Activated CD8-positive, alpha-beta memory T cell treated with anti-CD3 and anti-CD28 coated beads for 48 hours (primary cell): ENCODE measurements at places on chromosomes 3 and 15.

GRCh38 chr3:65107174-65107573 is 419.4 kb upstream of the ADAMTS9 start:
- DNase-seq = no peak

DNA sequence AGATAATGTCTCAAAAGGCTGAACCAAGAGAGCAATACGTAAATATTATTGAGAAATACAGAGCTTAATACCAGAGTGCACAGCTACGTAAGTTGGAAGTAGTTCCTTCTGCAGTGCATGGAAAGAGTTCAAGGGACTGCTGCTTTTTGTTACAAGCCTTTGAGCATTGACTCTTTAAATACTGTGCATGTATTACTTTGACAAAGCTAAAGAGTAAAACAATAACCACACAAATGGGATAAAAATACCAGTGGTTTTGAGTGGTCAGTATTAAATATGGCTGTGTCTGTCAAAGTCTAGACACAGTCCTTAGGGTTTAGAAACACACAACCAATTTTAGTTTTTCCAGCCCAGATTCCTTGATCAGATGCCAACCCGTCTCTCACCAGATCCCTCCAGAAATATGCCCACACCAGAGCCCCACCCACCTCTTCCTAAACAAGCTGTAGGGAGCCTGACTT is 62.1 kb downstream of the SSR3 start:
- no peak for DNase-seq

DNA sequence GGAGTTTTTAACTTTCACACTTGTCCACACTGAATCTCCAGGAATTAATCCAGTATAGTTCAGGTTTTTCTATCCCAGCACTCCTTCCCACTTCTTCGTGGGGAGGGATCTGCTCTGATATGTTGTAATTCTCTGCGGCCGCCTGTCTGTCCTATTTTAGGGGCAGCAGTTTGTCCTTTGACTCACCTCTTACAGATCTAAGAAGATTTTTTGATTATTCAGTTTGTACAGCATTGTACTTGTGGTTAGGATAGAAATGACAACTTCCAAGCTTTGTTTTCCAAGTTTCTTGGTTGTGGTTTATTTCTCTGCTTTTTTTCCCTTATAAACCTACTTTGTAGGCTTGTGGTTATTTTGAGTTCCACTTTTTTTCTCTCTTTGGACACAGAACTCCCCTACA is 601.7 kb downstream of the SI start:
- no peak for DNase-seq

DNA sequence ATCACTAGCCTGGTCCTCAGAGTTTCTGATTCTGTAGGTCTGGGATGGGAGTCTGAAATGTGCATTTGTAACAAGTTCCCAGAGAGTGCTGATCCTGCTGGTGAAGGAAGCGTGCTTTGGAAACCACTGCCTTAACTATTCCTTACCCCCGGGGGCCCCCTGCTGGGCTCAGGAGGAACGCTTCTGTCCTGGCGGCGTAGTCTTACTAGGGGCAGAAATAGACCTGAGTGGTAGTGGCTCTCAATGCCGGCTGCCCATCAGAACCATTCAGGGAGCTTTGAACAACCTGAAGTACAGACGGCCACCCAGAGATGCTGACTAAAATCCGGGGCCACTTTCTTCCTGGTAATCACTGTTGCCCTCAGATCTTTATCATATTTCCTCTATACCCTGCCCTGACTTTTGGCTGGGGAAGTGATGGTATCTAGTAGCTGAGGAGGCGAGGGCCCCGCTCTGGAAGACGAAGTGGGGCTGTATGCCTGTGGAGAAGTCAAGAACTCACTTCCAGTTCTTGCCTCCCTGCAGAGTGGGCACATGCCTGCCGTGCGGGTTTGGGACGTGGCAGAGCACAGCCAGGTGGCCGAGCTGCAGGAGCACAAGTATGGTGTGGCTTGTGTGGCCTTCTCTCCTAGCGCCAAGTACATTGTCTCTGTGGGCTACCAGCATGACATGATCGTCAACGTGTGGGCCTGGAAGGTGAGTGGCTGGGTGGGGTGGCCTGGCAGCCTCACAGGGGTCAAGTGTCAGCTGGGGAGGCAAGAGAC is 16.3 kb upstream of the JMJD7 start:
- peak; percentile 48 for DNase-seq

DNA sequence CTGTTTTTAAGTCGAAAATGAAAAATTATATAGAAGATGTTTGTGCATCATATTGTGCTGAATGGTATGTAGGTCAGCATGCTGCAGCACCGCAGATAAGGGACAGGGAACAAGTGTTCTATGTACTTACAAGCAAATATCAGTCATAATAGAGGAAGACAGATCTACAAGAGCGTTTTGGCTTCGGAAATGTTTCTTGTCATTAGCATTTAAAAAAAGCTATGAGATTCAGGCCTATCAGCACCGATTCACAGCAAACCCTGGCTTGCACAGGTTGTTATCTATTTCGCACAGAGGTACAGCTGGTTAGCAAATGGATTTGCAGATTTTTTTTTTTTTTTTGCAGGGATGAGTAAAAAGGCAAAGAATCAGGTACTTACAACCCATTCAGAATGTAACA is 204.2 kb upstream of the TBC1D5 start:
- DNase-seq = no peak

DNA sequence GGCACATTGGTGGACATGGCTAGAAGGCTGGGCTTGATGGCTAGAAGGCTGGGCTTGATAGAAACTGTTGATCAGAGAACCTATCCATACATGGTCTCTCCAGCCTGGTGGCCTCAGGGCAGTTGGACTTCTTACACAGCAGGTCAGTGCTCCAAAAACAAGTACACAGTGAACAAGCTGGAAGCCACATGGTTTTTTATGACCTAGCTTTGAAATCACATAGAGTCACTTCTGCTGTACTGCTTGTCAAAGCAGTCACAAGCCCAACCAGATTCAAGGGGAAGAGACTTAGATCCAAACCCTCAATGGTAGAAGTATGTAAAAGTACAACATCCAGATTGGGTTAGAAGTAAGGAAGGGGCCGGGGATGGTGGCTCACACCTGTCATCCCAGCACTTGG is 89.4 kb upstream of the HES1 start:
- DNase-seq = no peak

- no peak for DNase-seq
These were observed at the start of gene CACNA2D3 for GRCh38 chr3:54122324-54123002. Gene CACNA2D3 (plus strand): TSS chr3:54122552.

DNA sequence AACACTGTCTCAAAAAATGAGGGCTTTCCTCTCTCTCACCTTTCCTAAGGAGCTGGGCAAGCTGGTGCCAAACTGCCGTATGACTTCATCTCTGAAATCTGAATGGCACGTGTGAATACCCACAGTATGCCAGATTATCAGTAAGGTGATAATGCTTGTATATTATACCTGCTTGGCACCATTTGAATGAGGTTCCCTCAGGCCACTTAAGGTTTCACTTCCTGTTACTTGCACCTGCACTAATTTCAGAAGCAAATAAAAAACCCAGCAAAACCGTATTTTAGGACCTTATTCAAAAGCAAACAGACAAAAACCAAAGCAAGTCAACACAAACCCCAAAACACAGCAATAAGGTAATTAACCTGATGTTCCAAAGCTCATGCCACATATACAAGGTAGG is 19.7 kb downstream of the FOXP1 start:
- no peak for DNase-seq

DNA sequence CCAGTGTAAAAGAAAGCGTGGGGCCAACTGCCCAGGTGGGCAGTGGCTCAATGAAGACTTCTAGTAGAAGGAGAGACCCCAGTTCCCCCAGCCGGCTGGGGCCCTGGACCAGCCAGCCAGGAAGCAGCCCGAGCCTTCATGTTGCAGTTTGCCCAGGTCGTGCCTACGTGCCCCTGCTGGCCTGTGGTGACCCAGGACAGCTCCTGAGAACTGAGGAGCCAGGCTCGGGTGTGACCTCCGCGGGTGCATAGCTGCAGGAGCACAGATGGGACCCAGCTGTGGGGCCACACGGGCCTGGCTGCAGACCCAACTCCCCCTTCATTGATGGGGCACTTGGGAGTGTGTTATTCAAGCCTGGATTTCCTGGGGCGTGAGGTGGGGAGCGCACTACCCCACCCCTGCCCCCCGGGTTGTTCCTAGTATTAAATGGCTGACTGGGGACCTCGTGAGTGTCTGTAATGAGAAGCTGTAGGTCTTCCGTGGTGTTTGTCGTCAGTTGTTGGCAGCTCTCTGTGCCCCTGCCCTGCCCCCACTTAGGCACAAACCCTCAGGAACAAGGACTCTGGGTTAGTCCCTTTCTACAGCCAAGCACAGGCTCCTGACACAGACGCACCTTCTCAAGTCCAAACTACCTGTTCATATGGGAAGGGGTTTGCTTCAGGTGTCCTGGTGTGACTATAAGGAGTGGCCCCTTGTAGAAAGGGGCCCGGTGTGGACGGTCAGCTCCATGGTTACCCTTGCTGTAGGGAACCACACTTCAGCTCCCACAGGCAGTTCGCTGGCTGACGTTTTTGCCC is 39.1 kb downstream of the IDH2 start:
- no peak for DNase-seq

DNA sequence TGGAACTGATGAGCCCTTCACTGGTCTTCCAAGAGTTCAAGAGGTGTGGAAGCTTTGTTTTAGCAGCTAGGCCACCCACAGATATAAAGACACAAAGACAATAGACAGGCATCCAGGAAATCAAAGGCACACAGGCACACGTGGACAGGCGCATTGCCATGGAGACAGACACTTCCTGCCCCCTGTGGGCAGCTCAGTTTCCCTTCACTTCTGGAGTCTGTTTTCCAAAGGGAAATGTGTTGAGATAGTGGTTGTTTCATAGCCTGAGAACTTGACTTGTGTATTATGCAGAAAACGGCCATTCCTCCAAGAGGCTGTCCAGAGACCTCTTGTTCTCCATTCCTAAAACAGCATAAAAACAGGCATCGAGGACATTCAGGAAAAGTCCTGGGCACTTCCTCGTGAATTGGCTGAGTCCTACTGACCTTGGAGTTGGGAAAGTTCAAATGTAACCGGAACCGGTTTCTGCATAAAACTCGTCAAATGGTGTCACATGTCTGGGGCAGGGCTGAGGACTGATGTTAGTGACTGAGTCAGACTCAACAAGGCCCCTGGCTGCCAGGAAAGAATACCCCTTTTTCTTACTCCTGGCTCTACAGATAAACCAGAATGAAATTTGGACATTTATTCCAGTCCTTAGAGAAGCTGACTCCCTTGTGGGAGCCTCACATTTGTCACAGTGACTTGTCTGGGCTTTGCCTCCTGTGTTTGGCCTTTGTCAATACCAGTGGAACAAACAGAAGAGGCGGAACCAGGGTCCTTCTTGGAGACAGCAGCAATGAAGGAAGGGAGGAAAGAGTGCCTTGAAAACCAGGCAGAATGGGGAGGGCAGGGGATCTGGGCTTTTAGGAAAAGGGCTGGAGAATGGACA is 1.3 kb downstream of the ALPK3 start:
- DNase-seq = no peak

DNA sequence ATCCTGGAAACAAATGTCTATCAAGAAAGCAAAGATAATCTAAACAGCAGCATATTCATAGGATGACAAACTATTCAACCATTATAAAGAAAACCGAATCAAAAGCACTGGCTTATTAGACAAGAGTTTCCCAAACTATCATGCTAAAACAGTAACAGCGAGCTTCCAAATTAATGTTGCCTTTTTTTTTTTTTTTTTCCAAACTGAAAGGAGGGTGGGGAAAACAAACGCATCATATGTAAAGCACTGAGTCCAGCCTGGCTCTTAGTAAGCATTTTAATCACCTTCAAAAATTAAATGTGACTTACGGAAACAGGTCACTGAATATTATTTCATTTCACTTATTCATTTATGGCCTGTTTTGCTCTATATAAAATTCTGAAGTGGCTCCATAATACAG is 2.3 kb downstream of the TJP1 start:
- DNase-seq = no peak

DNA sequence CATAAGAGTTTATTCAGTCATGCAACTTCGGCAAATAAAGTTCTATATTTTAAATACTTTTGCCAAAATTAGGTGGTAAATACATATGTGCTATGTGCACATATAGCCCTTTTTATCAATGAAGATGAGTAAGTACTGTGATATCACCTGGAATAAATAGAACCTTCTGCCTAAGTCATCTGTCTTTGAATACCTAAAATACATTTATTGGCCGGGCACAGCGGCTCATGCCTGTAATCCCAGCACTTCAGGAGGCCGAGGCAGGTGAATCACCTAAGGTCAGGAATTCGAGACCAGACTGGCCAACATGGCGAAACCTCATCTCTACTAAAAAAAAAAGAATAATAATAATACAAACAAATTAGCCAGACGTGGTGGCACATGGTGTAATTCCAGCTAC is 73.8 kb upstream of the FLNB start:
- no peak for DNase-seq

GRCh38 chr3:61768284-61769037 is 207.1 kb downstream of the PTPRG start:
- no peak for DNase-seq

- DNase-seq = no peak
These were observed 8.6 kb downstream of the TFRC start for GRCh38 chr3:196073255-196073753.

DNA sequence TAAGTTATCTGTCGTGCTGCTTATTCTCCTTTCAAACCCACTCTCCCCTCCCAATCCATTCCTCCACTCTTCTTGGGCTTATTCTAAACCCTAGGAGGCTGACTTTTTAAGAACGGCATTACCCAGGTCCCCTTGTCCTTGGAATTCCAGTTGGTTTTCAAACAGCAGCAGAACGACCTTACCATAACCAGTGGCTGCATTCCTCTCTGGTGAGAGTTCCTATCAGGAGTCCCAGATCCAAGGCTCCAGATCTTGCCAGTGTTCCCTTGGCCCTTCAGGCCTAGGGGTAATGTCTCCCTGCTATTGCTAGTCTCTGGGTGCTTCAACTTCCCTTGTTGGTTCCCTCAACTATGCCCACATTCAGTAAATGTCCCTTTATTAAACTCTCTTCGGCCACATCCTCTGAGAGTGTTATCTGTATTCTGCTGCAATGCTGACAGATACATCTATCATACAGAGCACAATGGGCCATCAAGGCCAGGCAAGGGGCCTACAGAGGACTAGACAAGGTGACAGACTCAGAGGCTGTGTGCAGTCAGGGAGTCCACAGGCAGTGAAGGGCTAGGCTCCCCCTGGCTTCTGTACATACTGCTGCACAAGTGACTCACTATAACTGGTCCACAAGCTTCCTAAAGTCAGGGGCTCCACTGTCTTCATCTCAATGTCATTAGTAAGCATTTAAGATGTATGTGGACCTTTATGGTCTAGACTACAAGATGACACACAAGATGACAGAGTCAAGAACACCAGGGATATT is 10.1 kb downstream of the LYSMD2 start:
- DNase-seq = no peak

- DNase-seq = no peak
These were observed 45.0 kb upstream of the PIK3CB start for GRCh38 chr3:138879541-138880380.
